ENCODE measurements at places on chromosomes 1 and 21.

DNA sequence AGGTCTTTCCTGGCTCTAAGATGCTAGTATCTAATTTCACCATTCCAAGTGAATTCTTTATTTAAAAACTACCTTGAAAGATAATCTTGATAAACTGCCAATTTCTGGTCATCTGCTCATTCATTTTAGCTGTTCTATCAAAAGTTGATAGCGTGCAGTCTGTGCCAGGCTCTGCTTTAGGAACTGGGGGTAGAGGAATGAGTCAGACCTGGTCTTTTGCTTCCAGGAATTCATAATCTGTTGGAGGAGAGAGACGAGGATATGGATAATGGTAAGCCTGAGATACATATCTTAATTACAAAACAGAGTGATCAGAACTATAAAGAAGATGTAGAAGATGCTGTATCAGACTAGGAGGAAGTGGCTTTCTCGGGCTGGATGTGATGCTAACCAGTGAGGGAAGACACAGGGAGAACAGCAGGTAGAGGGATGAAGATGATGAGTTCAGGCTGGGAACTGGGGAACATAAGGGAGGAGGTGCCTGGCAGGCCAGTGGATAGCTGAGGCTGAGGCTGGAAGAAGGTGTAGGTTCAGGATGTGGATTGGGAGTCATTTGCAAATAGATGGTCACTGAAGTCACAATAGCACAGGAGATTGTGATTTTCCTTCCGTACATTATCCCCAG, 12.3 kb upstream of the PHC2 start:
- DNase-seq: no peak

DNA sequence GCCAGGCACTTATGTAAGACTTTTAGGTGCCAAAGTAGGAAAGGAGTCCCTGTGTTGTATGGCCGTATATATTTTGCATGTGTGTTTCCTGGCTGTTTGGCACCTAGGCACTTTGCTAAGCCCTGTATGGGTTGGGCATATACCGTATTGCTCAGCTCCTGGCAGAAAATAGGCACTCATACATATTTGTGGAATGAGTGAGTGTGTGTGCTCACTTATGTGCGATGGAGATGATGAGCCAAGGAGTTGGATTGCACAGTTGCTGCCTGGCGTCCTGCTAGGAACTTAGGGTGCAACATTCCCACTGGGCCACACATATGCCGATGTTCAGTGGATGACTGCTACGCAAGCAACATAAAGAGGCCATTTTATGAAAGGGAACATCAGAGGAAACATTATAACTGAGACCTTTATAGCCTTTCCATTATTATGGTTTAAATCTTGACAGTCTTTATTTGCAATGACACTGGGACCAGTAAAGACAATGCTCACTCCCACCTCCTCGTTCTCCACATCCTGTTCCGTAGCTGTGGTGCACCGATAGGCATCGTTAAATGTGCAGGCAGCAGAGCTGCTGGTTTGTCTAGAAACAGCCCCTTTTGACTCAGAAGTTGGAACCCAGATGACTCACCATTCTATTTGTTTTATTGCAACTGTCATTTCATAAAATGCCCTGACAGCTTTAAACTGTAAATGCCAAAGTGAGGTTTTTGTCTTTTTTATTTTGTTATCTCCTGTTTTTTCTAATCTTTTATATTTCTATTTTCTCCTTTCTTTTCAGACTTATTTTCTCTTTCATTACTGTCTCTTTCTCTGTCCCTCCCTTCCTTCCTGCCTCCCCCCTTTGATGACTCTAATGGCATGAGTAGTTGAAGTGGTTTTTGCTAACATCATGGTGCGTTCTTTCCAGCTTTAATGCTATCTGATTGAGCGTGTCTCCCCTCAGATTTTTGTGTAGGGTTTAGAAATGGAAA, 36.1 kb downstream of the PEX14 start:
- DNase-seq: no peak

DNA sequence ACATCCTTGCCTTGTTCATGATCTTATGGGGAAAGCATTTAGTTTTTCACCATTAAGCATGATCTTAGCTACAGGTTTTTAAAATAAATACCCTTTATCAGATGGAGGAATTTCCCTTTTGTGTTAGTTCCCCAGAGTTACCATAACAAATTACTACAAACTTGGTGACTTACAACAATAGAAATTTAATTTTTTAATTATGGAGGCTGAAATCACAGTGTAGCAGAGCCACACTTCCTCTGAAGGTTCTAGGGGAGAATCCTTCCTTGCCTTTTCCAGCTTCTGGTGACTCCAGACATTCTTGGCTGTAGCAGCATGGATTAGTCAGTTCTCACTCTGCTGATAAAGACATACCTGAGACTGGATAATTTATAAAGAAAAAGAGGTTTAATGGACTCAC, 18.5 kb downstream of the MIGA1 start:
- no peak for DNase-seq

DNA sequence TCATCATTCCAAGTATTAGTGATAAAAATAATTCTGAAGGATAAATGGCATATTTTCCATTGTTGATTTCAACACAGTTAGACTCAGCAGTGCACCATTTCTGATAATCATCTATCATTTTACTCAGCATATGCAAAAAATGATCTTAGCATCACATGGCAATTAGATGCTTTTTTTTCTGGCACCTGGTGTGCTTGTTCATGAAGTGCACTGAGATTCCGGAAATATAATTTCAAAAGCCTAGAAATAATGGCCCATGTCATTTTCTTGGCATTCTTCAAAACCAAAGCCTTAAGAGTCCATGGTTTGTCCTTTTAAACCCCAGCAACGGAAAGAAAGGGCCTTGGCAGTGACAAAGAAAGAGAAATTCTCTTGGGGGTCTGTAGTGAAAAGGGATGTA, 278.8 kb downstream of the KIF26B start:
- no peak for DNase-seq

- no peak for DNase-seq
Observed at GRCh38 chr1:197392541-197392940, 124.5 kb downstream of the CRB1 start.

DNA sequence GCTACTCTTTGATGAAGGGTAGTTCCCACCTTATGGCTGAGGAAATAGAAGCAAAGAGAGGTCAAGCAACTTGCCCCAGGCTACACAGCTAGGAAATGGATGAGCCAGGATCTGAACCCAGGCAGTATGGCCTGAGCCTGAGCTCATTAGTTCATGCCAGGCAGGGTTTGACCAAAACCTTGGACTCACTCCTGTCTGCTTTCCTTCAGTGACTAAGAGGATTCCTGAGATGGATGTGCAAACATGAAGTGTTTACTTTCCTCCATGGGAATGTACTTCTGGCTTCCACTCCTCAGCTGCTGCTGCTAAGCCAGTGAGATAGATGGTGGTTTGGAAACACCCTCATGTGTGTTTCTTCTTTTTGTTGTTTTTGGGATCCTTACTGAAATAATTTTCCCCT, 35.1 kb upstream of the ERRFI1 start:
- no peak for DNase-seq

- no peak for DNase-seq
Observed at GRCh38 chr1:248140846-248141245, 4.1 kb upstream of the OR2M5 start.

DNA sequence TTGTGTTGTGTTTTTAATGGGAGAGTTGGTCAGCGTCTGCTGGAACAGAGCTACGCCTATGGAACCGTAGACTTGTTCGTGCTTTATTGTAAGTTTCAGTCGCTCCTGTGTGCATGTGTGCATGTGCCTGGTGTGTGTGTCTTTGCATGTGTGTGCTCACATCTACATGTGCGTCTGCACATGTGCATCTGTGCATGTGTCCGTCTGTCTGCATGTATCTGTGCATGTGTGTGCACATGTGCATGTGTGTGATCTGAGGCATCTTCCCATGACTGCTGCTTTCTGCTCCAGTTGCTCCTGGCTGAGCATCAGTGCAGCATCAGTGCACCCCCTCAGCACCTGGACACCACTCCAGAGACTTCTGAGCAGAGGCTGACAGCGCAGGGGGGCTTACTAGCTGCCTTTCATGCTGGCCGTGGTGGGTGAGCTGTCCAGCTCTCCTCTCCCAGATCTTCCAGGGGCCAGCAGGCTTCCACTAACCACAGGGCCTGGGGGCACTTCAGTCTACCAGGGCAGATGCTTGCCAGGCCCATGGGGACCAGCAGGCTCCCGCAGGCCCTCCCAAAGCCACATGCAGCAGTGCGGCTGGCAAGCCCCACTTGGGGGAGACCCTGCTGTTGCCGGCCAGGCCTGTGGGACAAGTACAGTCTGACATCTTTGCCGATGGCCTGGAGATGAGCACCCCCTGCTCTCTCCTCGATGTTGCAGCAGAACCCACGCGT, 47.8 kb upstream of the PCBP3 start:
- DNase-seq: no peak

- DNase-seq: no peak
Observed at GRCh38 chr1:19528438-19528837, 43.1 kb upstream of the CAPZB start.

- no peak for DNase-seq
Observed at GRCh38 chr1:154802336-154802969, 67.6 kb downstream of the KCNN3 start.

- DNase-seq: no peak
Observed at GRCh38 chr1:25074351-25075227, 144.5 kb upstream of the RUNX3 start.

DNA sequence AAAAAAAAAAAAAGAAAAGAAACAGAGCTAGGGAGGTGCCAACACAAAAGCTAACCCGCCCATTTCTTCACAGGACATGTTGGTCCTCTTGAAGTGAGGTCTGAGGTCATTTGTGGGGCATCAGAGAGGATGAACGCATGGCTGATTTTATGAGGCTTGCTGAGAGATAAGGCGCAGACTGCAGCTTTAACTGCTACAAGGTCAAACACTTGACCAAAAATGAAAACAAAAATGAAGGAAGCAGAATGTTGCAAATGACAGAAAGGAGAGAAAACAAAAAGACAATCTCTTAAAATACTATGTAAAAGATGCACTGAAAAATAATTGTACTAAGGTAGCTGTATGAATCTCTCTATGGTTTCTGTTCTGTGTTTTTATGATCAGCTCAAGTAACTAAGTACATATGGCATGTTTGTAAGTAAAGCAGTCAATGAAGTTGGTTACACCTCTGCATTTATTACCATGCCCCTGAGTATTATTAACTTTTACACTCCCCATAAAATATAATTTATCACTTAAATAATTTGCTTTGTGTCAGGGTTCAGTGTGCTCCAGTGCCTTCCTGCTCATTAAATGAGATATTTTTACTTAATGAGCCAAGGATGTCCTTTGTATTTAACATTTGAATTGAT, 249.1 kb upstream of the NR5A2 start:
- DNase-seq: no peak

DNA sequence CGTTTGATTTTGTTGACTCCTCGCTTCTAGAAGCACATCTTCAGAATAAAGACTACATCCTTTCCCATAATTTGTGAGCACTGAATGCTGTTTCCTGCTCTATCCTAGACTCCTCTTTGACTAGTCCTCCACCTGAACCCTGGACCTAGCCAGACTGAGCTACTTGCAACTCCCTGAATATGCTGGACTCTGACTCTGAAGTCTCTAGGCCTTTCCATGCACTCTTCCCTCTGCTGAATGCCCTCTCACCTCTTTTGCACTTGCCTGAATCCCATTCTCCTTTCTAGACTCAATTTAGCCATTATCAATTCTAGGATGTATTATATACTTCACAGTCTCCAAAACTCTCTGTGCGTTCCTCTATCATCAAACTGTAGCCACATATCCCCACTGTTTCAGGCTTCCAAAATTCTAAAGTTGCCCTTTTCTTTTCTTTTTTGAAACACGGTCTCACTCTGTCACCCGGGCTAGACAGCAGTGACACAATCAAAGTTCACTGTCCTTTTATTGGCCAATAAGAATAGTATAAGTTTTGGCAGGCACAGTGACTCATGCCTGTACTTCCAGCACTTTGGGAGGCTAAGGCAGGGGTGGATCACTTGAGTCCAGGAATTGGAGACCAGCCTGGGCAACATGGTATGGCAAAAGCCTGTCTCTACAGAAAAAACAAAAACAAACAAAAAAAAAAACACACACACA, 127.0 kb downstream of the LTN1 start:
- no peak for DNase-seq

DNA sequence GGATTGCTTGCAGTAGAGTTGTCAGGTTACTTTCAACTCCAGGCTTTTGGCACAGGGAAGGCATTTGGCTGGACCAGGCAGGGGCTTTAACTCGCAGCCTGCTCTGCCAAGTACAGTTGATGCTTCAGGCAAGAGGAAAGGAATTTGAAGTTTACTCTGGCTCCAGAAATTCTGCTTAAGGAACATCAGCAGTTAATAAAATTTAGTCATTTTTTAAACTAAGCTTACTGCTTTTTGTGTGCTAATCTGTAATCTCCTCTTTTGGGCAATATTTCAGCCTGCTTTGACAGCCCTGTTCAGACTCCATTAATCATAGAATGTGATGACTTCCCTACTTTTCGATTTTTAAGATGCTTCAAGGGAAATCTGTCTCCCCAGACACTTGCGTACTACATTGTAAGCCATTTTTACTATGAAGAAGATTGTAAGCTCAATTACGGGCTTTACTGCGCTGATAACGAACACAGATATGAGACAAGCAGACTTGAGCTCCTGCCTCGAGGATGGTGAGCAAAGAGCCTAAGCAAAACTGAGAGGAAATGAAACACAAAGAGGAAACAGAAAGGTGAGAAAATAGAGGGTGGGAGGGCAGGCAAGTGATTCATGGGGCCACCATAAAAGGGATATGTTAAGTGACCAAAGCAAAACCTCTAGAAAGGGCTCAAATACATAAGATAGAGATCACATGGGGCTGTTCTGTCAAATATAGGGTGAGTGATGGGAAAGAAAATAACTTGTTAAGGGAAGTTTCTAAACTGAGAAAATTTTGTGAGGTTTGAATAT, 76.6 kb upstream of the VAV3 start:
- no peak for DNase-seq

DNA sequence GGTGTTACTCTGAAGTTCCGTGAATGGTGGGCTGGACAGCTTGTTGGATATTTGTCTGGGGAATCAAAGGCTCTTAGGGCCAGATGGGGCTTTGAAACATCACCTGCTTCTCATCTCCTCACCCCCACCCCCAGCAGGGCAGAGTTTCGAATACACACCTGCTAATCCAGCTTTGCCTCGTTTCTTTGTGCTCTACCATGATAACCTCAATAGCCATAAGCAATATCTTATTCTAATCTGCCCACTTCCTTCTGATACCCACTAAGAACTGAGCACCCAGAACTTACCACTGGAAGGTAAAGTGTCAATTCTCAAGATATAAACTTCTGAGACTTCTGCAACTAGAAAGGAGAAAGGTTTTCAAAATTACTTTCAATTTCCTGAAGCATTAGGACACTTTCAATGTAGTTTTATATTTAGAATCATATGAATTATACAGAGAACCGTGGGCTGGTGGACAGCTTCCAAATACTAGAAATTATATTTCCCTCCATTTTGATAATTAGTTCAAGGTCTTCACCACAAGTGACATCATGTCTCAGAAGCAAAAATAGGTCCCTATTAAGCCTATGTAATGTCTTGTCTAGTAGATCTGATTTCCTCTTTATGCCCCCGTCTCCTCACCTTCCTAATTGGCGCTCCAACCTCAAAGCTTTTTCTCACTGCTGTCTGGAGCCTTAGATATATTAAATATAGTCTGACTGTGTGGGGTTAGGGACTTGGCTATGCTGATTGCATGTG, 64.4 kb upstream of the NEK2 start:
- no peak for DNase-seq
